ENCODE measurements at places on chromosomes 3 and 15.

- DNase-seq, result no peak
Observed at GRCh38 chr3:159528251-159528895, 460.3 kb upstream of the IL12A start.

DNA sequence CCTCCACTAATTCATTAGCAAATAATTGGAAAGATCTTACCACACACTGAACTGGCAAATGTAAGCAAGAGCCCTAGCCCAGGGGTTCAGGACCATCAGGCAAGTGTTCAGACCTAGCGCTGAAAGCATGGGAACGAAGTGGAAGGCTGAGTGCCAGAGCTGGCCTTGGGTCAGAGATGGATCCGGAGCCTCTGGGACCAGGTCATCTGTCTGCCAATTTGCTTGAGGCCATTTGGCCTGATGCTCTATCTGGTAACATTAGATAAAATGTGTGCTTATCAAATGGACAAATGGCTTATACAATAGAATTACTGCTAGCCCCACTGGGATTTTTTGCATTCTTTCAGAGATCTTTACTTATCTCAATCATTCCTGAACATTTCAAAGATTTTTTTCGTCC is 1.4 kb upstream of the TMC3 start:
- DNase-seq, result no peak

GRCh38 chr3:34758630-34759261 is 880.6 kb upstream of the ARPP21 start:
- DNase-seq, result no peak

DNA sequence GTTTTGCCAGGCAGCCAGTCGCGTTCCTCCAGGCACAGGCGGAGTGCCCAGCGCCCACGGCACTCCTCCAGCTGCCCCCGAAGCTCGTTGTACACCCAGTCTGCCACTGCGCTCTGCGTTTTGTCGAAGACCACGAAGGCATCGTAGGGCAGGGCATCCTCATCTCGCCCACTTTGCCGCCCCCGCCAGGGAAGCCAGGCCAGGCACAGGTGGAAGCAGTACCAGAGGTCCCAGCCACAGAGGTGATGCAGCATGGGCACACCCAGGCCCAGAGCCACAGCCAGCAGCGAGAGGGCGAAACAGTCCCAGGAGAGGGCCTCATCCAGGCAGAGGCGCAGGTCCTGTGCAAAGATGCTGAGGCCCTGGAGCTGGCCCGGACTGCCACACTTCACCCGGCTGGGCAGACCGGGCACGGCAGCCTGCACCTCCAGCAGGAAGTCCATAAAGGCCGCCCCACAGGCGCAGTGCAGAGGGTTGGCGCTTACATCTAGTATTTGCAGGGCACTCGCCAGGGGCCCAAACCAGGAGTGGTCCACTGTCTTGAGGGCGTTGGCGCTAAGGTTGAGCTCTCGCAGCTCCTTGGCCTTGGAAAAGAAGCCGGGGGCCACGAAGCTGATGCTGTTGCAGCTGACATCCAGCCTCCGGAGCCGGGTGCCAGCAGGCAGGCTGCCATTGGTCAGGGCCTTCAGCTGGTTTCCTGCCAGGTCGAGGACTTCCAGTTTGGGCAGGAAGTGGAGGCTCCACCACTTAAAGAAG is 3.7 kb downstream of the TLR9 start:
- DNase-seq, result no peak

GRCh38 chr3:123310741-123311140 is 109.0 kb downstream of the SEC22A start:
- no peak for DNase-seq

DNA sequence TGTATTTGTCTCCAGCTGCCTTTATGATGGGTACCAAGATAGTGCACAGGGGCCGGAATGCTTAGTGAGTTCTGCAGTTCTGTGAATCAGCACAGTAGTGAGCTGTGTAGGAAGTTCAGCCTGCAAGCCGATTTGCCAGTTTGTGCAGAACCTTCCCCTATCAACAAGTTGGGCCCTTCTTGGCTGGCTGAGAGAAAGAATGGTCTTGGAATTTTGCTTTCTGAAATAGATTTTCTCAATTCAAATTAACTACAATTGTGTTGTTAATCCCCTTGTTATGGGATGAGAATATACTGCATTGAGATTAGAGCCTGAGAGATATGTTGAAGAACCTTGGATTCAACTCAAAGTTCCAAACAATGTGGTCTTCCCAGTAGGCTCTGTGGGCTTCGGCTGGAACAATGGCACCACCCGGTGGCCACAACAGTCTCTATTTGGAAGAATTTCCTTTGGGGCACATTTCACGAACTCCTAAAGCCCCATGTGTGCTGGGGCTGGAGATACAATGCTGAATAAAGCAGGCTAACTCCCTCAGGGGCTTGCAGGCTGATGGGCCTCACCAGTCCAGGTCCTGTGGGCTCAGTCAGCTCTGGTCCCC is 59.1 kb downstream of the TRIM42 start:
- peak; percentile 68 for DNase-seq

DNA sequence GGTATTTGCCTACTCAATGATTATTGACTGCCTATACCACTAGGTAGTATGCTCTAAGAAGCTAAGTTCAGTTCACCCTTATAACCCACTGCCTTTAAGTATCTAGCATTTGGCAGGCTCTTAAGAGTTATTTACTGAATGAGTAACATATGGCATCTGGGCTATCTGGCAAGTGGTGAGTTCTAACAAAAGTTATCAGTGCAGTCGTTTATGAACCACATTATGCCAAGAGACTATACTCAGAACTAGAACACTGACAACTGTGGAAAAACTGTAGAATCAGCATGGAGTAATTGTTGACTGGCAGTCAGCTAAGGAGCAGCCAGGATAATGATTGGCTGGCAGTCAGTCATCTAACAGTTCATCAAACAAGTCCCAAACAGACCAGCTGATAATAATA is 25.8 kb downstream of the RAF1 start:
- no peak for DNase-seq

- DNase-seq, result no peak
Observed at GRCh38 chr3:170350515-170351413, 6.8 kb upstream of the SKIL start.

- no peak for DNase-seq
Observed at GRCh38 chr3:102361101-102361500, 73.7 kb upstream of the ZPLD1 start.

DNA sequence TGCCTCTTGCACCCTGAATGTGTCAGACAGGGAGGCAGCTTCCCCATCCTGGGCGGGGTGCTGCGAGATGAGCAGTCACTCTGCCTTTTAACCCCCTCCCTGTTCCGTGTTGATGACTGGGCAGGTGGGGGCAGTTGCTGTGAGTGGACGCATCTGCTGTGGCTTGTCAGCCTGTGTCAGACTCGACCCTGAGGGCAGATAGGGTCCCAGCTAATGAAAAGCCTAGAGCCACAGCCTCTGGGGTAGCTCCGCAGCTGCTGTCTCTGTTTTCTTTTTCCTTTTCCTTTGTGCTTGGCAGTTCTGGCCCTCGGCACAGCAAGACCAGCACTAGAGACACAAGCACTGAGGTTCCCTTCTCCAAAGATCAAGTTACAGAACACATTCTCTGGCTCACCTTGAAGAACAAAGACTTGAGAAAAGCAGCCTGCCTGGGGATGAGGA is 43.0 kb upstream of the GLCE start:
- DNase-seq, result peak; percentile 28

- no peak for DNase-seq
Observed at GRCh38 chr15:89809093-89809786, 5.4 kb downstream of the ANPEP start.

DNA sequence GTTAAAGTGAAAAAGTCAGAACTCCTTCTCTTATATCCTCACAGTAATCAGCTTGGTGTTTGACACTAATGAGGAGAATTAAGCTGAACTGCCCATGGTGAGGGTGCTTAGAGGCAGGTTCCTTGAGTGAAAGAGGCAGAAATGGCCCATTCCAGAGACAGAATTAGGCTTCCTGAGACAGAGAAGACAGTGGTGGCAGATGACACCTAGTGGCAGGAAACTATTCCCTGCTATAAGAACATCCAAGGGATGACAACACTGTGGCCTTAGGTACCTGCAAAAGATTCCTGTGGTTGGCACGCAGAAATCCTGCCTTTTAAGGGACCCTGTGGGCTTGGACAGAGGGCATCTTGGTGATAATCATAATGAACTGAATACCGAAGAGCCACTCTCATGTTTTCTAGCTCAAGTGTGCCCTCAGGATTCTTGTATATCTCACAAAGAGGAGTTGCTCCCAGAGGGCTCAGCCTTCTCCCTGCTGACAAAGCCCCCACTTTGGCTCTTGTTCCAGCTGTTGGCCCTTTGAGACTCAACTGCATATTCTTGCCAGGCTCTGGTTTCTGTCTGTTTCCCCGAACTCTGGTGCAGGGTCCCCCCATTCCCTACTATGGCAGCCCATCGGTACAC is 56.0 kb downstream of the KBTBD12 start:
- DNase-seq, result peak; percentile 40

DNA sequence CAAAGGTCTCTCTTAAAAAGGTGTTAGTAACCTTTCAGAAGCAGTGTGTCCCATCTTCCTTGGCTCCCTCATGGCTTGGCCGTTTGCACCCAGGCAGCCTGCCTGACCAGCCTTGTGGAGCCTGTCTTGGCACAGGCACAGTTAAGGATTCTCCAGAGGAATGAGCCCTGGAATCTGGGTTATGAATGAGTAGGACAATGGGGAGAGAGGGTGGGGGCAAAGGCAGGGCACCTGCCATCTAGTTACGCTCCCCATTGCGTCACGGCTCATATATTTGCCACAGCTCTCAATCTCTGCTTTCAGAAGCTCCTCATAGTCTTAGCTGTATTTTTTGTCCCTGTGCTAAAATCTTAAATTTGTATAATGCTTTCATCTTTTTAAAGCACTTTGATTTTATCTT is 50.6 kb downstream of the WDR76 start:
- no peak for DNase-seq

DNA sequence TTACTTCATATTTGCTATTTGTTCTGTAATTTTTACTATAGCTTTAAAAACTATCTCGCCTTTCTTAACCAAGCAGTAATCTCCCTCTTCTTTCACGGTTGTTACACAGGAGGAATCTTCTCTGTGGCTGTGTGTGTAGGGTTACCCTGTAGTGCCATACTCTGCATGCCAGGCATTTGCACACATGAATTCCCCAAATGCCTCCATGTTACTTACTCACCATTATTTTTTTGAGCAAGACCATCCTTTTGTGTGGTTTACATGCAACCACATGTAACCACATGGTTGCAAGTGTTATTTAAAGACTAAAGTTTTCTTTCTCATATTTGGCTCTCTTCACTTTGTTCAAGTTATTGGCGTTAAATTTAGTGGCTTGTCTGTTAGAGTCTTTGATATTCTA is 45.5 kb downstream of the HPS3 start:
- DNase-seq, result no peak

DNA sequence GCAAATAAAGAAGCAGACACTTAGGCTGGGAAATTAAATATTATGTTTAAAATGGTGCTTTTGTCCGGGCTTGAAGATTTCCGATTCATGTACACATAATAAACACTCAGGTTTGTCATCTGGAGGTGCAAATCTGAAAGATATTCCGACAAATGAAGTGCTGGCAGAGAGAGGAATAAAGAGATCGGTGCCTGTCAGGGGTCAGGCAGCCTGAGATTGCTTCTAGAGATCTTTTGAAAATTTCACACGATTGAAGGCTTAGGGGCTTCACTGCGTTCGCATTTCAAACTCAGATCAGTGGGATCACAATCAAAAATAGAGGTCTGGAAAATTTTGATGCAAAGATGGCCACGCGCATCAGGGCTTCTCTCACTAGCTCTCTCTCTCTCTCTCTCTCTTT is 33.2 kb downstream of the NR2F2 start:
- DNase-seq, result no peak

- DNase-seq, result no peak
Observed at GRCh38 chr3:195458316-195458717, 15.5 kb upstream of the ACAP2 start.

DNA sequence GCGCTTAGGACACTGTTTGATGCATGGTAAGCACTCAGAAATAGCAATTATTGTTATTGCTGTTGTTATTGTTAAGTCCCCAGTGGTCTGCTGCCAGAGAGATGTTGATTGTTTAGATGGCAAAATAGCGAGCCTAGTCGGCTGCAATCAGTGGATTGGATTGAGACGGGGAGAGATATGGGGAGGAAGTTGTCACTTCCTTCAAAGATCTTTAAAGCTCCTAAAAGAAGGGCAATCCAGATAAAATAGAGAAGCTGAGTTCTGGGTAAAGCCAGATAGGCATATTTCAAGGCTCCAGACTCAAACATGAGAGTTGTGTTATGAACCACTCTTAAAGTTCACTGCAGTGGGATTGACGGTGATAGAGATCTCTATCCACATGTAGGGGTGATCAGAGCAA is 64.5 kb downstream of the RYR3 start:
- no peak for DNase-seq

DNA sequence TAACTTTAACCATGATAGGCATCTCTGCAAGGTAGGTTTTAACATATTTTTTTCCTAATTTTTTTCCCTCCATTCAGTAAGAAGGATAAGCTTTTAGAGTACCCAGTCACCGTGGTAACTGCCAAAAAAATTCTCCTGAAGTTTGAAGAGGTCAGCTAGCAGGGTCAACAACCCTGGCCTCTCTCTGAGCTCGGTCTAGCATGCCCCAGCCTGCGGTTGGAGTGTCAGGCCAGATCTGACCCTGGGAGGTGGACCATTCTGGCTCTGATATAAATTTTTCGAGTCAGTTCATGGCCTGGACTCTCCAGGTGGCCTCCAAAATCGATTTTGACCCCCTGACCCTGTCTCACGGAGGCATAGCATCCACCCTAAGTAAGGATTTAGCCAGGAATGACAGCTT is 29.7 kb downstream of the SOX2 start:
- no peak for DNase-seq

DNA sequence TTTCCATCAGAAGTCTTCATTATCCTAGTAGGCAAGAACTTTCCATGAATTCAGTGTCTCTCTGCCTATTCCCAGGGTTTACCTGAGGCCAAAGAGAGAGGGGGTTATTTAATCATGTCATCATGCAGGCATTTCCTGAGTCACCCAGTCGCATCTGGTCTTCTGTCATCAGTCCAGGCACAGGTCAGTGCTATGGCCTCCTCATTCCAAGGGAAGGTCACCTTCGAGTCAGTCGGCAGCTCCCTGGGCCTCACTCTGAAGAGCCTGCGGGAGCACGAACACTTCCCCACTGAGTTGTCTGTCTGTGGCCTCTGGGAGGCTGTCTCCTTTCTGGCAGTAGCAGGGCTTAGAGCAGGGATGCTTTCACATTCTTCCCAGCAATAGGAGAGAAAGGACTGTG is 26.2 kb upstream of the LRTM1 start:
- no peak for DNase-seq

GRCh38 chr3:9951126-9951525 is 1.1 kb downstream of the PRRT3 start:
- DNase-seq, result no peak

- DNase-seq, result peak; percentile 44
Observed at GRCh38 chr3:186258968-186259367, 103.1 kb downstream of the DGKG start.

- DNase-seq, result no peak
Observed at GRCh38 chr3:114756506-114757279, 390.4 kb downstream of the ZBTB20 start.

- DNase-seq, result no peak
Observed at GRCh38 chr3:40848421-40848820, 323.7 kb downstream of the ZNF621 start.

- no peak for DNase-seq
Observed at GRCh38 chr3:161406594-161407555, 35.6 kb upstream of the SPTSSB start.

GRCh38 chr3:50563867-50564266 is 3.7 kb downstream of the C3orf18 start:
- DNase-seq, result no peak

Data from NT2/D1 (cell line).